Vagina (tissue), 2 donors: ENCODE measurements at places on chromosomes 6 and 20.

DNA sequence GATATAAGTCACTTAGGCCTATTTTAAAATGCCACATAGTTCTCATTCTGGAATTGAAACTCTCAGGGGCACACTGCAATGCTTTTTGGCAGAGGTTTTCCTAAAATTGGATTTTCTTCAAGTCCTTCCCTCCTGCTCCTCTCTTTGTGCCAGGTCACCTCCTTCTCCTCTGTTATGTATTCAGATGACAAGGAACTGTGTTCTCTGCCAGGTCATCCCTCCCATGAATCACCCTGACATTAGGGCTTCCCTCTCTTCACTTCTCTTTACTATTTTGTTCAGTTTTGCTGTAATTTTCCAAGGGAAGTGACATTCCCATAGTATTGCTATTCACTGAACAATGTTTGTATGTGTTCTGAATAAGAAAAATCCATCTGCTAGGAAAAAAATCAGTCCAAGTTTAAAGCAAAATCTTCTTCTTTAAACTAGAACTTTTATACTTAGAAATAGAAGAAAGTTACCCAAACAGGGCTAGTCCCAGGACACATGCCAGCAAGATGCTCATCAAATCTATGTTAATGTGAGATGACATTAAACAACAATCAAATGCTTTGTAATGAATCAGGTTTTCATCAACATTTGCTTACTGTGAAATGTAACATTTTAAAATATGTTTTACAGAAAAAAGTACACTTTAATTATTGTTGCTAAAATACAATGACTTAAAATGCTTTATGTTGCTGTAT is 461.1 kb downstream of the MMUT start:
- no peak for DNase-seq

DNA sequence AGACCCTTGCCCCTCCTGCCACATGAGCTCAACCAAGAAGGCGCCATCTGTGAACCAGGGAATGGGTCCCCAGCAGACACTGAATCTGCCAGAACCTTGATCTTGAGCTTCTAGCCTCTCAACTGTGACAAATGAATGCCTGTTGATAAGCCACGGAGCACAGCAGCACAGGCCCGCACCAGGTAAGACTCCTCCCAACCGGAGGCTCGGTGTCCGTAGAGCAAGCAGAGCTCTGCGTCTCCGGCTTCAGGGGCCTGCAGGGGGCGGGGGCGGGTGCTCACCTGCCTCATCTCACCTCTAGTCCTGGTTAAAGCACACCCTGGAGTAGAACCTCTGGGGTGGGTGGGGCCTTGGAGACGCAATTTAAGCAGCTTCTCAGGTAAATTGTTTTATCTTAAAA is 122.7 kb downstream of the SMOC2 start:
- DNase-seq = no peak

- DNase-seq = no peak
Observed at GRCh38 chr20:24871480-24872213, 77.4 kb upstream of the CST7 start.

GRCh38 chr6:53107091-53107490 is 41.5 kb downstream of the GCM1 start:
- DNase-seq = no peak
